ENCODE measurements at places on chromosomes 13 and 19.

- no peak for DNase-seq
These were observed 452.2 kb downstream of the FGF14 start for GRCh38 chr13:101949681-101950080.

GRCh38 chr13:75635828-75636435, at the start of gene LMO7:
LMO7 (plus strand) TSS chr13:75636330; CDS start chr13:75636658, 328 bp downstream.
- peak; percentile 73 for DNase-seq

DNA sequence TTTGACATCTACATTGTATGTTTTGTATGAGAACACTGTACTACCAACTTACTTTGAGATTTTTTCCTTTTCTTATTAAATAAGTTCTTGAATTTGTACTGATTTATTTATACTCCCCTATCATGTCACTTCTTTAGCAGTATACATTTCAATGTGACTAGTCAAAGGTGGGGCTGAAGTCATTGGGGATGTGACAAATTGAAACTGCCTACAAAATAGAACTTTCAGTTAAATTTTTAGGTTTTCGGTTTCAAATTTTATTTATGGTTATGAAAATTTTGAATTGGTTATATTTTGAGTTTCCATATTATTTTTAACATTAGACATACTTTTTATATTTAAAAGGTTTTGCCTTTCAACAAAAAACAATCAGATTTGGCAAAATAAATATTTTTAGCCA, 221.6 kb downstream of the NBEA start:
- no peak for DNase-seq

- no peak for DNase-seq
These were observed 9.1 kb downstream of the SPINT2 start for GRCh38 chr19:38273499-38273898.

DNA sequence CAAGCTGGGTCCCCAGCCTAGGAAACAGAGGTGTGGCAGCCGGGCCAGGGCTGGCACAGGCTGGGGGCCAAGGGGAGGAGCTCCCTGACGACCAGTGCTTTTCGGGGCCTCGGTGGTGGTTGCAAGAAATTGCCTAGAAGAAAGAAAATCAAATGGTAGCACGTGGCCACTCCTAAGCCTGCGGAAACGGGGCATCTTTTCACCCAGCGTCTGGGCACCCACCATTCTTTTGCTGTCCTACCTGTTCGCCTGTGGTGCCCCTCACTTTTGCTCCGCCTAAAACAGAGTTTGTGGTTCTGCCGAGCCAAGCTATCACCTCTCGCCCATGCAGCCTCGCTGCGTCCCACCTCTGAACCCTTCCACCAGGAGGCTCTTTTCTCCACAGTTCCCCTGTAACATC, 7.1 kb upstream of the KRTDAP start:
- DNase-seq = no peak

- DNase-seq = no peak
These were observed 69.1 kb downstream of the URI1 start for GRCh38 chr19:30011051-30011578.
